Cerebellar nuclear complex (tissue), 1 donor: ENCODE measurements at places on chromosomes 12 and 14.

GRCh38 chr12:76143343-76144244, 59.1 kb upstream of the NAP1L1 start:
- DNase-seq = no peak

DNA sequence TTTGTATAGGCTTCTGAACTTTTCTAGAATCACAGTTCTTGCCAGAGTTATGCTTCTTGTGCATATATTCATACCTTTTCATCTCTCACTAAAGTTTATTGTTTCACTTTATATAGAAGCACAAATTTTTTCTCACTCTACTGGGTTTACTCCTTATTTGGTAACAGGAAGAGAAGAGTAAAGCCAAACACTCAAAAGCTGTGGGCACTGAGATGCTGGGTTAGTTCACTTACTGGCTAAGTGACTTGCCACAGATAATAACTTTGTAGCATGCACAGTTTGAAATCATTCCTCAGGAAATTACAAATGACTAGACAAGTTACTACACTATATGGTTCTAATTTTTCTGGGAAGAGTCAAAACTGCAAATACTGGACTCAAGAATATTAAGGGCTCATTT, 7.8 kb downstream of the HIGD1C start:
- DNase-seq = no peak

DNA sequence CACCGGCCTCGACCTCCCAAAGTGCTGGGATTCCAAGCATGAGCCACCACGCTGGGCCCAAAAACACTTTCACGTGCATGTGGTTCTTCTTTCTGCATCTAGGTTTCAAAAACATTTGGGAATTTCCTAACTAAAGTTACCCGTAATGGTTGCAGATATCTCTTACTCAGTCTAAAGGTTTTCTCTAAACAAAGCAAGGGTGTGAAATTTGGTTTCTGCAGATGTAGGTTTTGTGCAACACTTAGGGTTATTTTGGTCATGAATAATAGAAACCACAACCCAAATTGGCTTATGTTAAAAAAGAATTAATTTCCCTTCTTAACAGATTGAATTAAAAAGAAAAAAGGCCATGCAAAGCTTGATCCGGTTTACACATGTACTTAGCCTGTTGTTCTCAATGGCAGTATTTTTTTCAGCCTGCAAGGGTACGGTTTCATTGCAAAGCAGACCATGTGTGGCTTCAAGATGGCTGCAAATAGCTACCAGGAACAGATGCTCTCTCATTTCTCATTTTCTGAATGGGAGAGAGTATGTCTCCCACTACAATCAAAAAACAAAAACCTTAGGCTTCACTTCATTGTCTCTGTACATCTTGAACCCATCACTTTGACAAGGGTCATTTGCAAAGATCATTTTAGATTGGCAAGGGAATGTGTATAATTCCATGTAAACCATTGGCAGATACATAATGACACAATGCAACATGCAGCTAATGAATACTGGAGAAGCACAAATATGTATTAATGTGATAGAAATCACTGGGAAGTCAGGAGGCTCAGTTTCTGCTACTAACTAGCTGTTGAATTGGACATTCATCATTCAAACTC, 491.2 kb upstream of the FLRT2 start:
- no peak for DNase-seq

DNA sequence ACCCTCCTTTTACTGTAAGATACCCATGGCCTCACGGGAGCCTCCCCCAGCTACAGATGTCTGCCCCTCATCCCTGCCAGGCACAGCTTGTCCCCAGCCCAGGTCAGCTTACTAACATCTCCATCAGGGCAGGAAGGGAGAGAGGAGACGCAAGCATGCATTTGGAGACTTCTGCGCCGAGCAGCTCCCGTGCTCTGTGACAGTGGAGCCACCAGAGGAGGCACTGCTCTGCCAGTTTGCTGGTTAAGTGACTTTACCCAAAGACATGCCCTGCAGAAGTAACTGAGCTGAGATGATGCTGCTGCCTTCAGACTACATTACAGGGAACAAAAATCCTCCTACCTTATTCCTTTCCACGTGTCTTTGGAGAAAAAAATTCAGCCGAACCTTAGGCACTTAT, 133.4 kb downstream of the ESRRB start:
- DNase-seq = no peak
